CD4-positive, alpha-beta T cell treated with Interleukin-1 beta for 1 hour (primary cell): ENCODE measurements at places on chromosomes 3 and 15.

DNA sequence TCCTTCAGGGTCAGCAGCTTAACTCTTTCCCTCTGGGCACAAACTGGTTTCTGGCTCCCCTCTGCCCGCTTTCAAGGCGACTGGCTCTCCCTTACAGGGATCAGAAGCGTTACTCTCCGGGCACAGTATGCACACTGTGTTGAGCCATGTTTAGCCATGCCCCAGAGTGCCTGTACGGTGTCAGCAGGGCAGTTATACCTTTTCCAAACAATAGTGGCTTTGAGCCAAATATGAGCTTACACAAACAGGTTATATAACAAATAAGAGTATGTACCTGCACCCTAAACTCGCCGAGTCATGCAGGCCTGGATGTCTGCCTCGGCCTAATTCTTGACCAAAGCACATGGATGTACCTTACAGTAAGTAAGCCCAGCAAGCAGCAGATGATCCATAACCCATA is 175.6 kb upstream of the ANKRD28 start:
- DNase-seq = no peak

GRCh38 chr3:195388380-195388779 is 54.4 kb downstream of the ACAP2 start:
- DNase-seq = no peak

- DNase-seq = no peak
These were observed 61.6 kb downstream of the ULK4 start for GRCh38 chr3:41900265-41900664.

DNA sequence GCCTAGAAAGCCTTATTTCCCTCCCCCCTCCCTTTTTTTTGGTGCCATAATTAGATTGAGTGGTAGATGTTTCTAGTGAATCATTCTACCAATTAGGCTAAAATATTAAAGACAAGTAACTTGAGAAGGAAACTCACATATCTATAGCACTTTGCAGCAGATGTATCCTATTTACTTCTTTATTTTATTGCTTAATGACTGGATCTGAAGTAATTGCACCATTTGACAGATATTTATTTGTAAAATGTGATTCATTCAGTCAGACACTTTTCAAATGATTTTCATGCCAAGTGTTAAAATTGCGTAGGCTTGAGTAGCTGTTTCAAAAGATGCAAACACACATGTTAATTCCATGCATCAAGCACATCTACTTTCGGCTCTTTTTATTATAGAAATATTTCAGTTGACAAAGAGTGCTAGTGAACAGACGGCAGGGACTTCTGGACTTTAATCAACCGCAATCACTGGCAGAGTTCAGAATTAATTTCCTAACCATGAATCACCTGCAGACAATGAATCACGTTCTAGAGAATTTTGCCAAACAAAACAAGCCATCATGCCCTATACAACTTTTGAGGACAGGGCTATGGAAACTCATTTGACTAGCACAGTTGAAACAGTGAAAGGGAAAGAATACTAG is 636.8 kb downstream of the MECOM start:
- DNase-seq = no peak

DNA sequence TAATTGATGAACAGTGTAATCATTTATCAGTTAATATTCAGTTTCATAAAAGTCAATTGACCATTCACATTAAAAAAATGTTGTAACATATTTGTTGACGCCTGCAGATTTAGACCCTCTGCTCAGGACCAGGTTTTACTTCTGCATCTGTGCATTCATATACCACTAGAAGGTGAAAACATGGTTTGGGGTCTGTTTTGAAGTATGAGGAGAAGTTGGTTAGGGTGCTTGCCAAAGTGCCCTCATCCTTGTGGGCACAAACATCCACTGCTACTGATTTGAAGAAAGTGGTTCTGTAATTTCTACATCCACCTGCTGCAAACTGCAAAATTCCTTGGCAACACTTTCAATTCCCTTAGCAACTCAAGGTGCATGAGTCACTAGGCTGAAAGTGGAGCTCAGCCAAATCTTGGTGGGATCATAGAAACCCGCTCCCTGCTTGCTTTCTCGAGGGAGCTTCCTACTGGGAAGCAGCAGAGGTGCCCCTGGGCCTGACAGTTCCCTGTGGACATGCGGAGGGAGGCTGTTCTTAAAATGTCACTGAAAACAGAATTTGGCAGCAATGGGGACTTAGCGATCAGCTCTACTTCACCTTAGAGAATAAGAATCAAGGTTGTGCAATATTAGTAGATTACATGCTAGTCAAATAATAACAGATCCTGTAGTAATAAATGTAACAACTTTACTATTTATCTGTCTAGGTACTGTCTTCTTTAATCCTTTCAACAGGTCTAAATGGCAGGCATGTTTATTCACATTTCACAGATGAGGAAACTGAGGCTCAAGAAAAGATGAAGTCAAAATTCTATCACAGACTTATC is 301.0 kb upstream of the TBL1XR1 start:
- DNase-seq = no peak

DNA sequence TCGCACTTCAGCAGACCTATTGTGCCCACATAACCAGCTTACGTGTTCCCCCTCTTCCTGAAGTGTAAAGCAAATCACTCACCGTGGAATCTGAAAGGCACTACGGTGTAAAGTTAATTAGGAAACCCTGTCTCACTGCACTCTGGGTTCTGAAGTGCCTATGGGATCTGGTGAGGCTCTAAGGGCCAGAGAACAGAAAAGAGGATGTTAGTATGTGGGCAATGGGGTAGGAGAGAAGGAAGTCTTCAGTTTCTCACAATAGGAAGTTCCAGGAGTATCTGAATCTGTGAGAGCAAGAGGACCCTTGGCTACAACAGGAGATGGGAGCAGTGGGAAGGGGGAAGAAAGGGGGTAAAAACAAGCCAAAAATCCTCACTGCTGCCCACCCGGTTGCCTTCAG is 71.4 kb downstream of the ITGB5 start:
- no peak for DNase-seq

- DNase-seq = no peak
These were observed 158.9 kb downstream of the IGF1R start for GRCh38 chr15:98807262-98807661.

DNA sequence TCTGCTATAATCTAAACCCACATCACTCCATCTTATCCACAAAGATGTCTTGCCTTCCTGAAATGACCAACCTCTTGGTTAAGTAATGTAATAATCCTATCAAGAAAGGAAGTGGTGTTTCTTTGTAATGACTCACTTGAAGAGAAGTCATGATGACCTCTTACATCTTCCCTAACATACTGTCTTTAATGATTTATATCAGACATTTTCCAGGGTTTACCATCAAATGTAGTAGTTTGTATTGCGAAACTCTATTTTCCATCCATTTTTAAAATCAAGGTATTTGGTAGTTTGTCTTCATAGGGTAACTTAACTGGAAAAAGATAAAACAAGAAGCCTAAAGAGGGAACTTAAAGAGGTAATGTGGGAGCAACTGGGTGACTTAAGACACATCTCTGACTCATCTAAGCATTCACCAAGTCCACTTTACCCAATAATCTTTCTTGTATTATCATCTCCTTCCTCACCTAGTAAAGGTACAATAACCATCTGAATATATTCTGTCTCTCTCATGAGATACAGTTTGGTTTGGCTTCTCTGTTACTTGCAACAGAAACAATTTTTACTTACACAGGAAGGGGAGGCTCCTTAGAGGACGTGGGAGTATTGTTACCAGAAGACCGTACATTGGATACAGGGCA is 5.7 kb upstream of the MAPK6 start:
- no peak for DNase-seq

DNA sequence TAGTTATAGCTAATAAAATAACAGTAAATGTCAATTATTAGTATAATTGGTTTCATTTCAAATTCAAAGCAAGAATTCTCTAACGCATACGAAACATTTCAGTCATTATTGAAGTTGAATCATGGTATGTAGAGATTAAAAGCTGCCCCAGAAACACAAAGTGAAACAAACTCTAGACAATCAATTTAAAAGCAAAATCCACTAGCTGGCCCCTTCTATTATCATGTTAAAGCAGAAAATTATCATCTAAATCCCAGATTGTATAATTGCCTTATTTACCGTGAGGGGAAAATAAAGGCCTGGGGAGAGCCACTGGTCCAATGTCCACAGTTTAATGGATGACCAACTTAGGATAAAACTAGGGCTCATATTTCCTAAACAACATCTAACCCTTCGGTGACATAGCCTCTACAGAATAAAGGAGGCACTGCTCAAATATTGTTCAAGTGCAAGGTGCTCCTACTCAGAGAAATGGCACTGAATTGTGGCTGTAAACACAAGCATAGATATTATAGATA is 110.9 kb upstream of the THRB start:
- DNase-seq = no peak

- no peak for DNase-seq
These were observed 844.5 kb downstream of the TBL1XR1 start for GRCh38 chr3:176352716-176353334.

- DNase-seq = no peak
These were observed 33.1 kb downstream of the MRAS start for GRCh38 chr3:138381413-138381901.
